Activated CD4-positive, alpha-beta memory T cell treated with anti-CD3 and anti-CD28 coated beads for 36 hours (primary cell): ENCODE measurements at places on chromosomes 7 and 10. TPM values are rescaled to one million over a fixed set of nuclear protein-coding genes. Genes with fewer than 3 reads are reported as not detected.

Gene TMEM229A
- not detected for total RNA-seq

Gene GNAI1
- 0.50 TPM for total RNA-seq

DNA sequence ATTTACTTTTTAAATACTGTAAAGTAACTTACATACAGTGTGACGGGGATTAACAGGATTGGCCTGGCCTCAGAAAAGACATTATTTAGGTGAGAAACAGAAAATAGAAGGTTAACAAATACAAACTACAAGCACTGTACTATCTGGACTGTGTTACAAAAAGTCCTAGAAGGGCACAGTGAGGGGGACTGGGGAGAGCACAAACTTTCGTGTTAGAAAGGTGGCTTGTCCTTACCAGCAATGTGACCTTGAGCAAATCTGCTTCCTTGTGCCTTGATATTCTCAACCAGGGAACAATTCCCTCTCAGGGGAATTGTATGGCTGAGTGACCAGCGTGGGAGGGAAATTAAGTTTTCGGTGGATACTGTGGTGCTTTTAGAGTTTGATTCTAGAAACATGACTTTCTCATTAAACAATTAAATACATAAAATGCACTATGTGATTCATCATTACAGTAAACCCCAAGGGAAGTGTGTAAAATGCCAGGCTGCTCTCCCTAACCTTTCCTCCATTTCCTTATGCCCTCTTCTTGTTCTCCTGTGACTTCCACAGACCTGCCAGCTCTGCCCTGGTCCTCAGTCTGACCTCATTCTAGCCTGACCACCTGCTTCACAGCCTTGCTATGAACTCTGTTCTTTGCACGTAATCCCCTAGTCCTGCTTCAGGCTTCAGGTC is 57.7 kb downstream of the OSBPL3 start:
- no peak for DNase-seq
- H3K4me3 ChIP-seq, result no peak overlapping the region
- peak overlapping the region; percentile 85 for H3K27ac ChIP-seq
- H3K4me1 ChIP-seq, result peaks cover 86% of the 10 kb centered on the region
- no peaks in the 10 kb centered on the region for H3K27me3 ChIP-seq

DNA sequence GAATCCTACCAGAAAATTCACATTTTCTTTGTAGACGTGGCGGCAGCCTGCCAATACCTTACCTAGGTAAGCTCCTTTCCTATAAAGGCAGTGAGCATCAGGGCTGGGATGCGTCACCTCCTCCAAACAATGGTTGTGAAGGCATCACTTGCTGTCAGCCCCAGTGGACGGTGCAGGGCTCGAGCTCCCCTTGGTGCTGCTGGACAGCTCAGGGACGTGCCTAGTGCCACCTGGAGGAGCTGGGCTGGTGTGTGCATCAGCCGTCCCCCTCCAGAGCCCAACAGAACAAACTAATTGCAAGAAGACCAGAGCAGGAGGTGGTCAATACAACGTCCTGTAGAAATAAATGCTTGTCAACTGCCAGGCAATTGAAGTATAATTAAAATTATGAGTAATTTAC is 517.5 kb upstream of the FOXK1 start:
- H3K27ac ChIP-seq, result no peak overlapping the region
- no peak overlapping the region for H3K4me3 ChIP-seq
- DNase-seq, result no peak
- H3K4me1 ChIP-seq, result no peaks in the 10 kb centered on the region
- H3K36me3 ChIP-seq, result no peaks in the 10 kb centered on the region

Gene WEE2
- total RNA-seq, result not detected

DNA sequence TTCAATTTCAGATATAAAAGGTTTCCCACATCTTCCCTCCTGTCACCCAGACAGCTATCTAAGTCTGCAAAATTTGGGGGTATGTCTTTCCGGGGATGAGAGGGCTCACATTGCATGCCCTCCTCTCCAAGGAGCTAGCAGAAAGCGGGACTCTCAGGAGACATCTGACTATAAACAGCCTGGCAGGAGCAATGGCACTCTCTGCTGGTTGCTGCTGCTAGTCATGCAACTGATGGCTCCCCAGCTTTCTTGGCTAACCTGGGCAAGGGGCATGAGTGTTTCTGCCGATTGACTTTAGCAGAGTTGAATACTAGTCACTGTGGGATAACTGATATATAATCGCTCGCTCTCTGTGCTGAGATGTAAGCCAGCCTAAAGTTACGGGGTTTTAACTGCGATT is 12.0 kb downstream of the TBX20 start:
- no peak for DNase-seq
- peaks cover 13% of the 10 kb centered on the region for H3K27me3 ChIP-seq
- H3K4me3 ChIP-seq, result no peak overlapping the region

- no peak overlapping the region for H3K4me3 ChIP-seq
- DNase-seq, result no peak
- peaks cover 1% of the 10 kb centered on the region for H3K27me3 ChIP-seq
- peaks cover 7% of the 10 kb centered on the region for H3K4me1 ChIP-seq
Measured at GRCh38 chr10:24963521-24964041, 11.2 kb upstream of the PRTFDC1 start.

- H3K4me3 ChIP-seq, result no peak overlapping the region
- DNase-seq, result no peak
- no peaks in the 10 kb centered on the region for H3K27me3 ChIP-seq
- H3K27ac ChIP-seq, result no peak overlapping the region
- no peaks in the 10 kb centered on the region for H3K36me3 ChIP-seq
- no peaks in the 10 kb centered on the region for H3K4me1 ChIP-seq
Measured at GRCh38 chr10:132430861-132431271, 33.9 kb downstream of the PWWP2B start.

Gene SPDYE11
- not detected for total RNA-seq

Gene PLCE1
- total RNA-seq, result not detected

GRCh38 chr7:150668472-150668911 is 17.0 kb upstream of the GIMAP2 start:
- DNase-seq, result peak; percentile 81
- H3K36me3 ChIP-seq, result peaks cover 16% of the 10 kb centered on the region
- peaks cover 82% of the 10 kb centered on the region for H3K4me1 ChIP-seq
- H3K27ac ChIP-seq, result peak overlapping the region; percentile 98
- peak overlapping the region; percentile 18 for H3K4me3 ChIP-seq

DNA sequence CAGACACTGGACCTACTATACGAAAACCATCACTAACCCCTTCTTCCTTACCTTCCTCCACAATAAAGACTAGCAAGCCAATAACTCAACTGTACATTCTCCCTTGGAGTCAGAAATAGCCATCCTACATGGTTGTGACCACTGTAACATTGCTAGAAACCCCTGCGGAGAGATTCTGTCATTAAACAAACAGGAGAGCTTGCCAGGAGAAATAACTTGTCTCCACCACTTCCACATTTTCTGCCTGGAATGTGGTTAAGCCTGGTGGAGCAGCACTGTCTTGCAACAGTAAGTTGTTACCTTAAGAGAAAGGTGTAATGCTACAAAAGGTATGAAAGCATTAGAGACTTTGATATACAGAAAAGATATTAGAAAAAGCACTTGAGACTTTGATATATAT is 45.8 kb downstream of the THSD7A start:
- H3K27ac ChIP-seq, result no peak overlapping the region
- H3K27me3 ChIP-seq, result no peaks in the 10 kb centered on the region
- no peak for DNase-seq
- no peaks in the 10 kb centered on the region for H3K36me3 ChIP-seq
- no peaks in the 10 kb centered on the region for H3K4me1 ChIP-seq
- H3K4me3 ChIP-seq, result no peak overlapping the region

DNA sequence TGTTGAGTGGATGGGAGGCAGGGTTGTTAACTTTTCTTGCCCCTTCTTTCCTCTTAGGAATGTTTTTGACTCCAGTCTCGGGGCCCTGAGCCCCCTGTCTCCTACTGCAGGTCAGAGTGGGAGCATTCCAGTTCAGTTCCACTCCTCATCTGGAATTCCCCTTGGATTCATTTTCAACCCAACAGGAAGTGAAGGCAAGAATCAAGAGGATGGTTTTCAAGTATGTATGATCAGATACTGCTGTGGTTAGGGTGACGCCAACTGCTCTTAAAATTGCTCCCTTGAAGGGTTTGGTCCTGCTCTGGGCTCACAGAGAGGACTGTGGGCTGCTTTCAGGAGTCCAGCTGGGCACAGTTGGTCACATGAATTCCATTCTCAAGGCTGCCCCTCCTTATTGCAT is 22.0 kb downstream of the VWA2 start:
- no peak overlapping the region for H3K4me3 ChIP-seq
- no peak for DNase-seq
- no peaks in the 10 kb centered on the region for H3K27me3 ChIP-seq
- H3K4me1 ChIP-seq, result no peaks in the 10 kb centered on the region
- no peak overlapping the region for H3K27ac ChIP-seq

Gene CYP3A4
- not detected for total RNA-seq

GRCh38 chr10:85597006-85597405 is 769.6 kb downstream of the GRID1 start:
- no peak overlapping the region for H3K27ac ChIP-seq
- DNase-seq, result no peak
- H3K4me1 ChIP-seq, result peaks cover 20% of the 10 kb centered on the region

Gene DKK1
- not detected for total RNA-seq

GRCh38 chr10:31630861-31631567 is 297.6 kb downstream of the ARHGAP12 start:
- H3K4me1 ChIP-seq, result peaks cover 2% of the 10 kb centered on the region
- no peak overlapping the region for H3K4me3 ChIP-seq
- peaks cover 6% of the 10 kb centered on the region for H3K27me3 ChIP-seq
- no peak overlapping the region for H3K27ac ChIP-seq
- peaks cover 3% of the 10 kb centered on the region for H3K36me3 ChIP-seq

GRCh38 chr10:48501226-48501625 is 103.6 kb downstream of the ARHGAP22 start:
- H3K4me1 ChIP-seq, result no peaks in the 10 kb centered on the region
- H3K27me3 ChIP-seq, result peaks cover 6% of the 10 kb centered on the region
- no peaks in the 10 kb centered on the region for H3K36me3 ChIP-seq
- DNase-seq, result no peak
- H3K4me3 ChIP-seq, result no peak overlapping the region
- H3K27ac ChIP-seq, result no peak overlapping the region

- no peaks in the 10 kb centered on the region for H3K36me3 ChIP-seq
- no peak overlapping the region for H3K4me3 ChIP-seq
- H3K27ac ChIP-seq, result no peak overlapping the region
- no peaks in the 10 kb centered on the region for H3K27me3 ChIP-seq
Measured at GRCh38 chr7:18835001-18835690, 282.3 kb downstream of the TWIST1 start.

GRCh38 chr7:127177156-127177555 is 75.6 kb downstream of the GRM8 start:
- no peaks in the 10 kb centered on the region for H3K36me3 ChIP-seq
- H3K4me1 ChIP-seq, result no peaks in the 10 kb centered on the region
- H3K27me3 ChIP-seq, result peaks cover 18% of the 10 kb centered on the region
